AML-193 (cell line): ENCODE measurements at places on chromosomes 1 and 21.

GRCh38 chr1:239718997-239719628, 332.7 kb downstream of the CHRM3 start:
- DNase-seq = peak; percentile 74

DNA sequence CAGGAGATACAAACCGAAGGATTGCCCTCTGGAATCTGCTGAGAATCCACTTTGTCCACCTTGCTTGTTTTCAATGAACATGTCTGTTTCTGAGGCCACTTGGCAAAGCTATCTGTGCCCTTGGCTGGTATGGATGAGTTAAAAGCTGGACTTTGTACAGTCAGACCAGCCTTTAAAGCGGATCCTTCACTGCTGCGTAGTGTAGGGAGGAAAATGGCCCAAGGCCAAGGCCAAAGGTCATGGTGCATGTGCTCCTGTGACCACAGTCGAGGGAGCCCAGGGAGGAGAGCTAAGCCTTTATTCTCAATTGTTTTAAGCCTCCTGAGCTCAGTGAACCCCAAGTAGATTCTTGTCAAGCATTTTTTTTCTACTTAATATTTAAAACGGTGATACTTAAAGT, 37.0 kb downstream of the KCNJ15 start:
- DNase-seq = no peak

DNA sequence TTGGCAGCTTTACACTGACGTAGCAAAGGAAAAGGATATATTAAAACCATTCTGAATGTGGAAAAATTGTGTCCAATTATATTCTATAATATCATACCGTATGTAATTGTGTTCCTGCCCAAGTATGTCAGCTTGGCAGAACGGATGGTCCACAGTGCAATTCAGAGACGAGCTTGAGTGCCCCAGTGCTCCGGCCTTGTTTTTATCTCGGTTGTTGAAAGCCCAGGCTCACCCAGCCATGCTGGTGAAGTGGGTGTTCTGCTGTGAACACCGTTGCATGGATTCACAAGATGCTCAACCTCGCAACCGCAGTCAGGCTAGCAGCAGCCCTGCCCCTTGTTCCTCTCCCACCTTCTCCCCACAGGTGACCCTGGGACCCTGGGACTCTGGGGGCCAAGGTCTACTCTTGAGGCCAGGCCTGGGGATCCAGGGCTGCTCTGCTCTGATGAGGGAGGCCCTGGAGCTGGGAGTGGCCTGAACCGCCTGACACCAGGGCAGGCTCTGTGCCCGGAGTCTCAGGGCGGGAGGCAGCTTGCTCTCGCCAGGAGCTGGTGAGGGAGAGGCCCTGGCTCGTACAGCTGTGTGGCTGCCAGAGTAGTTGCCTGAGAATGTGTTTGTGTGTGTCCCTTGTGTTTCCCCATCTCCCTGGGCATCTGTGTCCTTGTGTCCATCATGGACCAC, 11.2 kb downstream of the PTPRF start:
- no peak for DNase-seq

- DNase-seq = no peak
Observed at GRCh38 chr1:175209493-175209921, 16.9 kb upstream of the KIAA0040 start.

DNA sequence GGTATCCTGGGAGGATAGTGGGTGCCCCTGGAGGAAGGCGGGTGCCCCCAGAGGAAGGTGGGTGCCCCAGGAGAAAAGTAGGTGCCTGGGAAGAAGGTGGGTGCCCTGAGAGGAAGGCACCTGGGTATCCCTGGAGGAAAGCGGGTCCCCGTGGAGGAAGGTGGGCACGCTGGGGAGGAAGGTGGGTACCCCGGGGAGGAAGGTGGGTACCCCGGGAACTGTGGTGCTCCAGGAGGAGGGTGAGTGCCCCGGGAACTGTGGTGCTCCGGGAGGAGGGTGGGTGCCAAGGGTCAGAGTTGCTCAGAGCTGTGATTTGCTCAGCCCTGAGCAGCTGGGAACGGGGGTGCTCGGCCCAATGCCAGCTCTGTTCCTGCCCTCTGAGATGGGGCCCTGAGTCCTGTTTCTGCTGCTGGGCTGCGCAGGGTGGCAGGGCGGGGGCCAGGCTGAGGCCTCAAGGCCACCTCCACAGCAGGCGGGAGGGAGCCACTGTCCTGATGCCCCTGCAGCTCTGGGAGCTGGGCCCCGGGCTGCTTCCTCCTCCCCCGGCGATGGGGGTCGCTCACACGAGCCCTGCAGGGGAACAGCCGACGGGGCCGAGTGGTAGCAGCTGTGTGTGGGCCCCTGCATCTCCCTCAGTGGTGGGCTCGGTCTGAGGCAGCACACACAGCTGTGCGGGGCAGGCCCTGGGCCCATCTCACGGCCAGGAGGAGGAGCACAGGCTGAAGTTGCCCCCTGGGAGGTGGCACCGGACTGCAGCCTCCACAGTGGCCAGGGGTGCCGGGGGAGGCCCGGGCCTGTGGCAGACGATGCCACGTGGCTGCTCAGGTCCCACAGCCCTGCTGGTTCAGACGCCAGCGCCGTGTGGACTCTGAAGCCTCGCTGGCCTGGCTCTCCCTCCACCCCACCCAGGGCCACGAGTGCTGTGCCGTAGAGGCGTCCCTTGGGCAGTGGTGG, 57.4 kb downstream of the SLX9 start:
- no peak for DNase-seq

- DNase-seq = no peak
Observed at GRCh38 chr21:26499495-26499894, 73.6 kb downstream of the CYYR1 start.

DNA sequence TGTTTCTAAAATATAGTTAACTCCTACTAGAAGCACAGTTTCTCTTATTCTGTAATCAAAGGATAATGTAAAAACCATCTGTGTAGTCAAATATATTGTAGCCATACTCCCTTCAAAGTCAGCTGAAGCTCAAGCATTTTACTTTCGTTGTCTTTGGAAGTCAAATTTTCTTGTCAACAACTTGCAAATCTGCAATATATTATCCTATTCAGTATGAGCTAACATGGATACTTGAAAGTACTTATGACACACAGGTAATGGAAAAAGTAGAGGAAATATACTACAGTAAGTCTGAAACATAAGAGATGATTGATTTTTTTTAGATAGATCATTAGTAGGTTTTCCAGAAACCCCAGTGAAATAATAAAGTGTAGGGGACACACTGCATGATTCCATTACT, 121.5 kb downstream of the COL24A1 start:
- DNase-seq = no peak

DNA sequence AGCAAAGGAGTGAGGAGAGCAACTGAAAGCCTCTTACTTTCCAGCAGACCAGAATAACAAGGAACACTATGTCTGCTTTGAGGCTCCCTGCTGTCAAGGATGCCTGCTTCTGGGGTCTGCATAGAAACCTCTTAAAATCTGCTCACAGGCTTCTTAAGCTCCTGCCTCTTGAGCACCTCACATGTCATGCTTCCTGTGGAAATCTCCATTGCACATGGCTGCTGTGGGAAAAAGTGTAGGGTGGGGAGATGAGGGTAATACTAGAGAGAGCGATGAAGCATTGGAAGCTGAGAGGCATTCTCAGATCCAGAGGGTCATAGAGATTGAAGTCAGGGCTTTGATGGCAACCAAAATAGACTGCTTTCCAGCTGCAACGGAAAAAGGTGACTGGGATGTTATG, 6.2 kb upstream of the HLX start:
- no peak for DNase-seq

- peak; percentile 52 for DNase-seq
Observed at GRCh38 chr1:12229835-12230548, at the start of gene VPS13D. Gene VPS13D, plus strand, starts transcription at chr1:12230030. Its CDS starts 4,237 bp downstream, at chr1:12234267.
